T-helper 1 cell (primary cell): ENCODE measurements at places on chromosomes 16 and 17.
A peak's percentile ranks its signal among the peaks of the same experiment; 100 is the strongest.

DNA sequence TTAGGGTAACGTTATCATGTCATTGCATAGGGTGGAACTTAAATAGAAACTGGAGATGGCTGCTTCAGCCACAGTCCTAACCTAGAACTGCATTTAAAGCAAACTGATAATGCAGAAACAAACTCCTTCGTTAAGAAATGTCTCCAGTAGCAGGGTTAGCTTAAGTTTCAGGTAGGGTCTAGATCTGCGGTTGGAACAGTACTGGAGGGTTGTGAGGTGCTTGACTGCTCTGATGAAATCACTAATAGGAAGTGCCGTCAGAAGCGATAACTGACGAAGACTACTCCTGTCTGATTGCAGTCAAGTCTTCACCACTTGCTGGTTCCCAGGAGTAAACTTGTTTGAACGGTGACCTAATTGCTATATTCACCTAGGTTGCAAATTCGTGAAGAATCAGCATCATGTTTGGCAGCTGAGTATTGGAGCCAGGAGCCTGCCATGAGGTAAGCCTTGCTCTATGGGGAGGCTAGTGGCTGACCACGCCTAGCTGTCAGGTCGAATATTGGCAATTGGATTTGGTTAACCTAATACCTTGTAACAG, 24.5 kb downstream of the TRPV2 start:
- peak; percentile 74 for DNase-seq

GRCh38 chr17:27994586-27994985, 47.9 kb upstream of the NLK start:
- no peak for DNase-seq

DNA sequence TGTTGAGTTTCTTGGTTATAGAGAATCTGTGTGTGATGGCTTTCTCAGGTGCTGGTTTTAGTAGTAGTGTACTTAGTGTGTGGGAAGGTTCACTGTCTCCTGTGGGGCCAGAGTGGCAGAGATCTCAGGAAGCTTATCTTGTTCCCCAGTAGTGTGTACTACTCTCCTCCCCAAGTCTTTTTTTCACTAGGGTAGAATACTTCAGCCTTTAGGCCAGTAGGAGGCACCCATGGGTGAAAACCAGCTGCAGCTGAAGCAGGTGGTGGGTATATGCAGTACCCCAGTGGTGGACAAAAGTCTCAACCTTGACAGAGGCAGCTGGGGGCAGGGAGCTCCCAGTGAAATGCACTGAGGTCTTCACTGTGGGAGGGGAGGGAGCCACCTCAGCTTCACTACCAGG, 109.9 kb downstream of the PHKB start:
- DNase-seq = no peak

DNA sequence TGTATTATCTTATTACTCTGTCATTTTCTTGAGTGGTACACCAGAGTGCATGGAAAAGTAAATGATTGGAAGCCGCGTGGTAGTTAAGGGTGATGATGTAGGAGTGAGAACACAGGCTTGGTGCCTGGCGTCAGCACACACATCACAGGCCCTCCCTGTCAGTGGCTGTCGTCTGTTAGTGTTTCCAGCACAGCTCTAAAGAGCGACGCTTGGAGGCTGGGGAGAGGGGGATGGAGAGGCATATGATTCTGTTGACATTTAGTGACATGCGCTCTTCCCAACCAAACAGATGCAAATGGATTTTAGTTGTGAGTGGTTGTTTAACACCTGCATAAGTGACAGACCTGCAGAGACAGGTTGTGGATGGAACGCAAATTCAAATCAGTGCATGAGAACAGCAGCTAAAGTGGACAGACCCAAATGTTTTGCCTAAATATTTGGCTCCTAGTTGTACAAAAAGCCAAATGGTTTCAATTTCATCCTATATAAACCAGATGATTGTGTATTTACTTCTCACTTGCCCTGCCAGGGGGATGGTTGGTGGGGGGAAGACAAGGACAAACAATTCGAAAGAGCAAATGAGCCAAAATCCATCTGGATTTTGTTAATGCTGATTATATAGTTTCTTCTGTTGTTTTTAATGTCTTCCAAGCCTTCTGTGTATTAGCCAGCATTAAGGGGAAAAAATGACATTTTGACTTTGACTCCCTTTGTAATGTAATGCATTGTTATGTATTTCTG, 222.3 kb downstream of the WWOX start:
- no peak for DNase-seq

DNA sequence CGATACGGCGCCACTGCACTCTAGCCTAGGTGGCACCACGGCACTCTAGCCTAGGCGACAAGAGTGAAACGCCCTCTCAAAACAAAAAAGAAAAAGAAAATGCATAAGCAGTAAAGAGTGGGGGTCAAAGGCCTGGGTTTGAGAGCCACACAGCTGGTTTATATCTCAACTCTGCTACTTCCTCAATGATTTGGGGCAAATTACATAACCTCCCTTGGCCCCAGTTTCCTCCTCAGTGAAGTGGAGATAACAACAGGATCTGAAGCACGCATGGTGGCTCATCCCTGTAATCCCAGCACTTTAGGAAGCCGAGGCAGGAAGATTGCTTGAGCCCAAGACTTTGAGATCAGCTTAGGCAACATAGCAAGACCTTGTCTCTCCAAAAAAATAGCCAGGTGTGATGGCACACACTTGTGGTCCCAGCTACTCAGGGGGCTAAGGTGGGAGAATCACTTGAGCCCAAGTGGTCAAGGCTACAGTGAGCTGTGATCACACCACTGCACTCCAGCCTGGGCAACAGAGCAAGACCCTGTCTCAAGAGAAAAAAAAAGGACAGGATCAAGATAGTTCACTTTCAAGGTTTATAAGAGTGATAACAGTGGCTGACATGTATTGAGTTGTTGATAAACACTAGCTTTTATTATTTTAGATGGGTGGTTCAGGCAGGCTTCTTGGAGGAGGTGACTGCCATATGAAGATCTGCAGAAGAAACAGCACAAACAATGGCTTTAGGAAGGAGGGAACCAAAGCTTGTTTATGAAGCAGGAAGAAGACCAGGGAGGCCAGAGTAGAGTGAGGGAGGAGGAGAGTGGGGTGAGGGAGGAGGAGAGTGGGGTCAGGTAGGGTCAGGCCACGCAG, 8.5 kb upstream of the COG1 start:
- no peak for DNase-seq
